ENCODE measurements at places on chromosomes 7 and 10.

DNA sequence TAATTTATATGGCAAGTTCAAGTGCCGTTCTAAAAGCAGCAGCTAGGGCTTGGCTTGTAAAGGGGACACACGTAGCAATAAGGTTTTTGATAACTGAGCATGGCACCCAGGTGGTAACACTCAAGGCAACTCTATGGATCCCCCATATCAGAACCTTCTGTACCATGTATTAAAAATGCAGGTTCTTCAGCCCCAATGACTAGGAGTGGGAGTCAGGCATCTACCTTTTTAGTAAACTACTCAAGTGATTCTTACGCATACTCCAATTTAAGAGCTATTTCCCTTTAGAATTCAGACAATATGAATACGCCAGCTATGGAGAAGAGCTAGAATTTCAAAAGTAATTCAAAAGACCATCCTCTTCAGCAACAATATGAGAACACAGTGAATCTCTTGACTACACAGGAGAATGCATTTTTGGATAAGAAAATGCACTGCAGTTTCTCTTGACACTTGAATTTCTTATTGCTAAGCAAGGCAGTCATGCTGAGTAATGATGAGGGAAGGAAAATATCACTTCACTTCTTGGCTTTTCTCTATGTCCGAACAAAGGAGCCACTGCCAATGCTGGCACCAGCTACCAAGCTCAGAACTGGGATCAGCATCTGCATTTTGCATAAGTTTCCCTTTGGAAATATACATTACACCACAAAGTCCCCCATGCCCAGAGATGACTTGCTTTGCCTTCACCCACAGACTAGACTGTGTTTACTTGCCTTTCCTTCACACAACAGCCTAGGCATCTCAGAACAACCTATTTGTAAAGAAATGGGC lies 53.5 kb downstream of the ABLIM1 start:
- DNase-seq = no peak

GRCh38 chr10:132175907-132176581 lies 10.7 kb upstream of the DPYSL4 start:
- peak; percentile 42 for DNase-seq

DNA sequence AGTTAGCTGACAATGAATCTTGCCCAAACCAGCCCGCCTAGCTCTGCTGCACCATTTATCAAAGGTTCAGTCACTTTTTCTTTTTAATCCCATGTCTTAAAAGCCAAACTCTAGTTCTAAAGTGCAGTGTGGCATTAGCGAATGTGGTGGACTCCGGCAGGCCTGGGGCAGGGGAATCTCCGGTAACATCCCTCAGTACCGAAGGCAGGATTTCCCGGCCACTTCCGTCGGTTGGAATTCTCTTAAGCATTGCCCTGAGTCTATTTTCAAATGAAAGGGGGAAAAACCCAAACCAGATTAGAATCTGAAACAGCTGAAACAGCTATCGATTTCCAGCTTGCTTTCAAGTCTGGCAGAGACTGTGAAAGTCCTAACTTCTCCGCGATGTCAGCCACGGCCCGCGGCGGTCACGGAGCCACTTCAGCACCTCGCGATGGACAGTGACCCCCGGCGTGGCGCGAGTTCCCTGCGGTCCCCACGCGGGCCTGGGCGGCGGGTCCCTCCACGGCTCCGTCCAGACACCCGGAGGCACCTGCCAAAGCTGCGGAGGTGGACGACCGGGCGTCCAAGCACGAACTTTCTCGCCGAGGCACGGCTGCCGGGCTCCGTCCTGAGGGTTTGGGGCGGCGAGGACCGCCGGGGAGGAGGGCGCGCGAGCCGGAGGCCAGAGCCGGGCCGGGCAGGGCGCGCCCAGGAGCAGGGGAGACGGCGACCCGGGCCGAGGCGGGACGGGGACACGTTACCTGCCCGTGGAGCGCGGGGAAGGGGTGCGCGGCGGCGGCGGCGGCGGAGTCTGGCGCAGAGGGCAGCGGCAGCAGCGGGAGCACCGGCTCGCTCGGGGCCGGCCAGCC lies 745 bp downstream of the TCERG1L start:
- no peak for DNase-seq

GRCh38 chr10:125840955-125841354 lies 17.6 kb downstream of the BCCIP start:
- DNase-seq = no peak

- DNase-seq = no peak
Observed at GRCh38 chr7:5231116-5231515, 41.1 kb downstream of the WIPI2 start.

- DNase-seq = no peak
Observed at GRCh38 chr10:103177123-103177522, 15.9 kb downstream of the NT5C2 start.

DNA sequence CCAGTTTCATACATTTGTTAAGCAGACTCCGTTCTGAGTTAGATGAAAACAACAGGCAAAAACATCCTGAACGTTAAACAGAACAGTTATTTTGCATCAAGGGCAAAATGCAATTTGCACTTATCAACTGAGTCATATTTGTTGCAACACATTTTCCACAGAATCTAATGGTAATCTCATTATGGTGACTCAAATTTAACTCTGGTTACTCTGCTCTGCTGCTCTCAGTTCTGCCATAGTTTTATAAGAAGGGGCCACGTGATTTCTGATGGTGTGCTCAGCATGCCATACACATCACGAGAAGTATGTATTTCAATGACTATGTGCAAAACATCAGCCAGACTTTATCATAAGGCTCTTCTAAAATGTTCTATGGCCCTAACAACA lies 148.8 kb downstream of the CHCHD3 start:
- DNase-seq = no peak

DNA sequence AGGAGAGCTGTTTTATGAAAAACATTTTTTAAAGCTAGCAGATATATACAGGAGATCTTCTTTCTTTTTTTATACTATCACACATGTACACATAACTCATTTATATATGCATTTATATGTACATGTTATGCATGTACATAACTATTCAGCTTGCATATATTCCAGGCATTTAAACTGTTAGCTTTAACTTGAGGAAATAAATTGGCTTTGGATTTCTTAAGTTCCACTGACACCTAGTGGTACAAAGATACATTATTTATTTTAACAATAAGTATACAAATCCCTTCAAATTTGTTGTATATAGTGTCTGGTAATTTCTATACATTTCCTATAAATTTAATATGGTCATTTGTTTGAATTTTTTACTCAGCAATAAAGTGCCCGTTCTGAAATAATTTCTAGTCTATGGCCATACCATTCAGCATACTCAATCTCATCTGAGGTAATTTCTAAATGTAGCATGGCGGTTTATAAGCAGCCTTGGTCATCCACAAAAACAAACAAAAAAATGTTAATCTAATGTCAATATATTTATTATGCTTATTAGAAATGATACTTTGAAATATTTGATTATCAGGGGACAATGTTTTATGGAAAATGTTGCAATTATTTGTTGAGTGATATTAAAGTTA lies 11.6 kb downstream of the ZDHHC6 start:
- no peak for DNase-seq

GRCh38 chr7:26658389-26659084 lies 205.9 kb downstream of the SKAP2 start:
- no peak for DNase-seq

GRCh38 chr7:90251304-90251635 lies 6.3 kb downstream of the CFAP69 start:
- DNase-seq = no peak

- no peak for DNase-seq
Observed at GRCh38 chr7:42227936-42228591, 8.9 kb downstream of the GLI3 start.

- no peak for DNase-seq
Observed at GRCh38 chr7:44461387-44461786, 29.1 kb downstream of the NUDCD3 start.

GRCh38 chr10:71848325-71849275 lies 2.5 kb downstream of the PSAP start:
- no peak for DNase-seq

DNA sequence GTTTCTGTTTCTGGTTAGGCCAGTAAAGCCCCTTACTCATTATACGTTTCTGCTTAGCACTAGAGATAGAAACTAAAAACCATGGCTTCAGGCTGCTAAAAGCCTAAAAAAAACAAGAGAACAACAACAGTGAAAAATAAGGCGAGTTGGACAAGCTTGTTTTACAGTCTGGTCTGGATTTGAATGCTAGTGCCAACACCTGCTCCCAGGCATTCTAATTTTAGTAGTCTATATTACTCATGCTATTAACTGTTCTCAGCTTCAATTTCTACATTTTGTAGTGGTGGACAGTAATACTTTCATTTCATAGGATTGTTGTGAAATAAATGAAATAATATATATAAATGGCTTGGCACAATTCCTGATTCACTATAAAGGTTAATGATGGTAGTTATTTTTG lies 108.5 kb downstream of the HBP1 start:
- no peak for DNase-seq

GRCh38 chr10:69818676-69819239 lies 17.1 kb downstream of the COL13A1 start:
- no peak for DNase-seq

- DNase-seq = no peak
Observed at GRCh38 chr7:47539398-47540052, 42.4 kb downstream of the TNS3 start.

- no peak for DNase-seq
Observed at GRCh38 chr10:18312374-18313139, 172.3 kb downstream of the CACNB2 start.

GRCh38 chr10:27714349-27714748 lies 31.3 kb downstream of the MKX start:
- DNase-seq = no peak

DNA sequence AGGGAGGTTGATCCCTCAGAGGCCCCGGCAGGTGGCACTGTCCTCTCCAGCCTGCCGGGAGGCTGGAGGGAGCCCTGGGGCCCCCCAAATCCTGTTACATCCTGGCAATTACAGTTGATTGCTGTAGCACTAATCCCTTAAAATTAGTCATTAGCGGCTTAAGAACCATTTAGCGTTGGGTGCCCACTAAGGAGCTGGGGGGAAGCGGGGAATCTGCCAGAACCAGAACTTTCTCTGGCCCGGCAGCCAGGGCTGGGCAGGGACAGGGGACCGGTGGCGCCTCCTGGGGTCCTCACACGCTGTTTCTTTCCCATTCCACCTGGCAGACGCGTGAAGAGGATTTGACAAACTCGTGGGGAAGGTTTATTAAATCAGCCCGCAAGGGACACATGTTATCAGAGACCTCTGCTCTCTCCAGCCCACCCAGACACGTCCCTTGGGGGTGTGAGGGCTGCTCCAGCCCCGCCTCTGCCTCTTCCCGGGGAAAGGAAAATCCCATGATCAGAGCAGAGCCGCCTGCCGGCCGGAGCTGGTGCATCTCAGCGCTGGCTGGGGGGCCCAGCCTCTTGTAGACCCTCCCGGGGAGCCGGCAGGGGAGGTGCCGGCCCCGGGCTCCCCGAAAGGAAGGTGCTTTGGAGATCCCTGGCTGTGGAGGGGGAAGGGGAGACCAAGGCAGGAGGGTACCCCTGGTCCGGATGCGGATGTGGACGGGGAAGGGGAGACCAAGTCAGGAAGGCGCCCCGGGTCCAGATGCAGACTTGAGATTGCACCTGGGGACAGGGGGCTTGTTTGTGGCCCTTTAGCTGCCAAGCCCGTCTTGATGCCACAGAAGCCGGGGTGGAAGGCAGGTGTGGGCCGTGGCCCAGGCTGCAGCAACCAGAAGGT lies 142.7 kb downstream of the ELFN1 start:
- DNase-seq = no peak

- no peak for DNase-seq
Observed at GRCh38 chr10:34029455-34029854, 695.0 kb upstream of the NRP1 start.

GRCh38 chr7:142808461-142808801 lies 37.7 kb downstream of the PRSS2 start:
- no peak for DNase-seq

- DNase-seq = no peak
Observed at GRCh38 chr7:120110169-120110568, 162.8 kb upstream of the KCND2 start.

DNA sequence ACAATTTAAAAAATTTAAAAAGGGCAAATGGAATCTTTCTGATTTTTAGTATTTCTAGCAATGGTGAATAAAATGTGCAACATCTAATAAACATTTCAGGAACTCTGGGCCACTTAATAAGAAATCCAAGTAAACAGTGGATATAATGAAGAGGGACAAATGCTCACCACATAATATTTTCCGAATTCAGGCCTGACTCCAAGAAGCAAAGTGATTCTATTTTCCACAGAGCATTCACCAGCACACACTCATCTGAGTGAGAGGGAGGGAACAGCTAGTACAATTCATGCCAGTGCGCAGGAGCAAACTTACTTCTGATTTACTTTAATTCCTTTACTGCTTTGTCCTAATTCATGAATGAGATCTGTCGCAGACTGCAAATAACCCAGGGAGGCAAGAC lies 10.1 kb downstream of the NPVF start:
- no peak for DNase-seq

DNA sequence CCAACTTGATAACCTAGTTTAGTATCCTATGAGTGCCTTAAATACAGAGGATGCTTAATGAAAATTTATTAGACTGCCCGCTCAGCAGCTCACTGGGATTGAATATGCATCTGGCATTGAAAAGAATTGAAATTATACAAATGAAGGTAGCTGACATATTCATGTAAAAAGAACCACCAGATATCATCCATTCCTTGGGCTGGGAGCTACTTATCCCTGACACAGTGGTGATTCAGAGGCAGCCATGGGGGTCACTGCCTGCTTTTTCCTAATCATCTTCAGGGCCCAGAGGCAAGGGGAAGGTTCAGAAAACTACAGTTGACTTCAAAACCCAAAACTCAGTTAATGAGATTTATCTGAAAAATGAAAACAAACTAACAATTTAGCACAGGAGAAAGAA lies 120.9 kb downstream of the TRIL start:
- DNase-seq = no peak

GRCh38 chr7:117349570-117349969 lies 26.7 kb upstream of the WNT2 start:
- DNase-seq = peak; percentile 0

- no peak for DNase-seq
Observed at GRCh38 chr10:91520661-91521060, 110.5 kb downstream of the HECTD2 start.

GRCh38 chr10:126207313-126207771 lies 180.9 kb downstream of the ADAM12 start:
- DNase-seq = no peak

GRCh38 chr7:94498918-94499317 lies 10.7 kb upstream of the CASD1 start:
- no peak for DNase-seq

GRCh38 chr7:100493476-100494264 lies 9.9 kb downstream of the NYAP1 start:
- DNase-seq = peak; percentile 43

DNA sequence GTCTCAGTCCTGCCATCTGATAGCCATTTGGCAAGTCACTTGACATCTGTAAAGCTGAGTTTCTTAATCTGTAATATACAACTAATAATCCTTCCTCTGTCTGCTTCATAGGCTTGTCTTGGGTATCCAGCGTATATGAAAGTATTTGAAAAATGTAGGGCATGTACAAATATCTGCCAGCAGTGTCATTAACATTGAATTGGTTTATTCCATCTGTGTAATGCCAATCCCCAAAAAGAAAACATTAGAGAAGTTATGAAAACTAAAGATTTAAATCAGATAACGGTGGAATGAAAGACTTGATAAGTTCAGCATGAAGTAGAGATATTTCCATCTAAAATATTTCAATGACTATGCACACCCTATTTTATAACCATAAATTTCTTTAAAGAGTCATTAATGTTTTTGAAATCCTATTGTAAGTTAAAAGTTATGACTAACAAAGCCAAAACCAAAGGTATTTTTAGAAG lies 9.8 kb upstream of the RTKN2 start:
- no peak for DNase-seq

- no peak for DNase-seq
Observed at GRCh38 chr7:19051767-19052375, 65.6 kb downstream of the TWIST1 start.

Data from caudate nucleus (tissue), 63 donors.